Thoracic aorta (tissue), 2 donors: ENCODE measurements at places on chromosomes 12 and 14. TPM values are rescaled to one million over a fixed set of nuclear protein-coding genes. Genes with fewer than 3 reads are reported as not detected.

Gene ZFYVE21
- total RNA-seq: 97.1 TPM

DNA sequence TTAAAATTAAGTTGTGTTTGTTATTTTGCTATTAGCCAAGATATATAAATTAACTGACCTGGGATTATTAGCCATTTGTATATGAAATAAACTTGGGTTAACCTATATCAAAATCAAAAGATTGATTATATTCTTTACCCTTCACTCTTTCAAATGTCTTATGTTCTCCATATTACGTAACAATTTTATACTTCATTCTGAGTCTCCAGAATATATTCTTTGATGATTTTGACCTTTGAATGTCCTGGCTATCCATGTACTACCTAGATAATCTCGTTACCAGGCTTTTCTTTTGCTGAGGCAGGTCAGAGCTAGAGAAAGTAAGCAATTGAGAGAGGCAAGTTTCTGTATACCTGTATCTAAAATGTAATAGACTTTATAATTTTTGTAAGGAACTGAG lies 3.6 kb downstream of the PPM1A start:
- DNase-seq: no peak
- no peaks in the 10 kb centered on the region for H3K36me3 ChIP-seq
- no peak overlapping the region for H3K27ac ChIP-seq

- no peak overlapping the region for H3K27ac ChIP-seq
- H3K27me3 ChIP-seq: no peaks in the 10 kb centered on the region
- H3K36me3 ChIP-seq: peaks cover 16% of the 10 kb centered on the region
- peaks cover 12% of the 10 kb centered on the region for H3K4me1 ChIP-seq
- DNase-seq: no peak
- no peak overlapping the region for H3K4me3 ChIP-seq
Measured at GRCh38 chr14:100292301-100292775, 13.9 kb downstream of the SLC25A29 start.

Gene ERBB3
- total RNA-seq: 3.2 TPM
